ENCODE measurements at places on chromosomes 13 and 19.

- no peak for DNase-seq
Measured at GRCh38 chr13:101258071-101258470, 158.2 kb downstream of the NALCN start.

DNA sequence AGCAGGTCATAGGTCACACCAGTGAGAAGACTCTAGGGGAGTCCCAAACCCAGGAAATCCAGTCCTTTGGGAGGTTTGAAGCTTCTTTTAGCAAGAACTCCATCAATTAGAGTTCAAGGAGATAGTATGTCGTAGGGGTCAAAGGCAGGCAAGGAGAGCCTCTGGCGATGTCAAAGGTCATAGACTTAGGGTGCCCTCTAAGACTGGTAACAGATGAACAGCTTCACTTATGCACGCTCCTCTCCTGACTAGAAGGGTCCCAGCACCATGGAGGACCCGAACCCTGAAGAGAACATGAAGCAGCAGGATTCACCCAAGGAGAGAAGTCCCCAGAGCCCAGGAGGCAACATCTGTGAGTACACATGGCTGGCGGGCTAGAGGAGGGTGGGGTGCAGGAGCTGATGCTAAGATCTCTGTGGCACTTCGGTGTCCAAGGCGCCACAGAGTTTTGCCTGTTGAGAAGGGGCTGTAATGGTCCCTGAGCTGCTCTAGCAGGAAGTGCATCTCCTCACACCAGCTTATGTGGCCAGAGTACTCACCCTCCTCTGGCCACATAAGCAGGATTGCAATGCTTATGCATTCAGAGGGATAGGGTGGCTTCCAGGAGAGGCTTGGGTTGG, 557 bp downstream of the ZNF576 start:
- no peak for DNase-seq

DNA sequence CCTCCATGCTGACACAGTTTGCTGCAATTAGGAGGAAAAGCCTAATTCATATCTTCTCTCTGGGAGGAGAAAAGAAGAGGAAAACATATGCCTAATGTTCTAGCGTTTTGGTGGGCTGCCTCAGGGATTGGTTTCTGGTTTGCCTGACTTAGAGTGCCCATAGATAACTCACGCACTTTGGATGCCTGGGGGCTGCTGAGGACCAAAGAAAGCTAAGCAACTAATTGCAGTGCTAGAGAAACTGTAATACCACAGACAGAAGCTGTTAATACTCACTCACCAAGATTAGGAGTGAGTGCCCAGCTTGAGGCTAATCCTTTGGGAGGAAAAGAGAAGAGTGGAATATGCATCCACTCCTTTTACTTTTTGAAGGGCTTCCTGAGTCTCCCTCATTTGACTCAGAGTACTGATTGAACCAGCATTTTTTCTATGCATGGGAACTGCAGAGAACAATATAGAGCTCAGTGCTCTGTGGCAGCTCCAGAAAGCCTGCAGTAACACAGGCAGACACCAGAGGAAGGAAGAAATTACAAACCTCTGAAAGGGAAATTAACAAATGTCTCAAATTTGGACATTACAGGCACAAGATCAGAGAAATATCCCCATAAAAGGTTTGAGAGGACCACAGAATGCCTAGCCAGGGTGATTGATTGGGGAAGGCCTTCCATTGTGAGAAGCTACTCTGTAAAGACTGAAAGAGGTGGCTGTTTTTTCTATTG, 666.4 kb downstream of the OLFM4 start:
- DNase-seq = no peak

DNA sequence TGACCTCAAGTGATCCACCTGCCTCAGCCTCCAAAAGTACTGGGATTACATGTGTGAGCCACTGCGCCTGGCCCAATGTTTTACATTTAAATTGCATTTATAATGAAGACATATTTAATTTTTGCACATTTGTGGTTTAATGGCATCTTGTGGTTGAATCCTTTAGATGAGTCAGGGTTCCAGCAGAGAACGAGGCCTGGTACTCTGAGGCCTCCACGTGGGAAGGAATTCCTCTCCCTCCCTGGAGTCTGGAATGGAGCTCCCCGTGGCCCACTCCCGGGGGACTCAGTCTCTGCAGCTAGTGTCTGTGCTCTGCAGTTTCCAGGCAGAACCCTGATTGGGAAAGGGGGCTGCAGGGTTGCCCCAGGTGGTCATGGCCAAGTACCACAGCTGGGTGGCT, 24.2 kb downstream of the ZFR2 start:
- DNase-seq = no peak

DNA sequence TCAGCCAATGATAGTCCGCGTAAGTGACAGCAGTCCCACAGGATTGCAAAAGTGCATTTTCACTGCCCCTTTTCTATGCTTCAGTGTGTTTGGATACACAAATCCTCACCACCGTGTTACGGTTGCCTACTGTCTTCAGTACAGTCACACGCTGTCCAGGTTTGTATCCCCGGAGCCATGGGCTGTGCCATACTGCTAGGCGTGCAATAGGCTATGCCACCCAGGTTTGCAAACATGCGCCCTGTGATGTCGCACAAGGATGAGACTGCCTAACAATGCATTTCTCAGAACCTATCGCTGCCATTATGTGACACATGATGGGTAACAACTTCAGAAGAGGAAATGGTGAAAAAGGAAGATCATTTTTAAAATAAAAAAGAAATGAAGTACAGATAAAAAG, 16.8 kb upstream of the ADPRHL1 start:
- DNase-seq = no peak

GRCh38 chr13:66036636-66037035, 1193.5 kb downstream of the PCDH9 start:
- DNase-seq = no peak

- DNase-seq = peak; percentile 76
Measured at GRCh38 chr13:46126552-46127357, 21.9 kb upstream of the CPB2 start.

DNA sequence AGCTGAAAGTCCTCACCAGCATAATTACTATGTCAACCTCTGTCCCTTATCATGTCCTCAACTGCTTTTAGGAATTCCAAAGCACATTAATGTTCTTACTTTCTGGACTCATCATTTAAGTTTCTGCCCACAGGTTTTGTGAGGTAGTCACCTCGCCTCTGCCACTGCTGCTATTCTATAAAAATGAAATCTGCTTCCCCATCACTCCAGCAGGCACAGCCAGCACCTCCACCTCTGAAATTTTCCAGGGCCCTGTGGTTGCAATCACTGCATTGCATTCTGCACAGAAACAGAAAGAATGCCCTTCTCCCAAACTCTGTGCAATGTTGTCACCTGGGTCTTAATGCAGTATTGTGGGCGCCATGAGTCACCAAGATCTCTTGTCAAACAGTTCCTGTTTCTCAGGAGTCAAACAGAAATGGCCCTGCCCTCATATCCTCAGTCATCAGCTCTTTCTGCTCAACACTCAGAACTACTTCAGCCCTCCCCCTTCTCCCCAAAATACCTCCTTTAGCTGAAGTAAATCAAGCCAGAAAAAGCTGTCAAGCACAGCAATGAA, 529.2 kb upstream of the NBEA start:
- no peak for DNase-seq

- DNase-seq = no peak
Measured at GRCh38 chr19:15307169-15307568, 25.2 kb downstream of the BRD4 start.

GRCh38 chr13:95660981-95661581, 15.9 kb upstream of the DNAJC3 start:
- peak; percentile 33 for DNase-seq

DNA sequence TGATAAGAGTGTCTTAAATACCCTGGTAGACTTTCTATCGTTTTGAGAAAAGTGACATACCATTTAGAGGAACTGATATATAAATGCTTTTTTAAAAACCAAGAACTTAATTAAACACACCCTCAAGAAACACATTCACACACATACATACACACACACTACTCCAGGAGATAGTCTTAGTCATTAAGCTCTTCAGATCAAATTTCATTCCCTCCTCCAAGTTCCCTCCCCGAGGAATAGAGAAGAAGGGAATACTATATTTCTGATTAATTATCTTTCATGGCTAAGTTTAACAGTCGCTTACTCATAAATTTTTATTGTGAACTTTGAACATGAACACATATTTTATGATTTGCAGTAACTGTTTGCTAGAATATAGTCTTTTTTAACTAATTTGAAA, 1109.5 kb downstream of the SLITRK1 start:
- DNase-seq = no peak

GRCh38 chr19:44346556-44346955, 9.9 kb downstream of the ZNF112 start:
- DNase-seq = peak; percentile 69

- no peak for DNase-seq
Measured at GRCh38 chr13:39982745-39983144, 327.3 kb downstream of the COG6 start.

- DNase-seq = no peak
Measured at GRCh38 chr13:26112843-26113242, 61.0 kb upstream of the SHISA2 start.

DNA sequence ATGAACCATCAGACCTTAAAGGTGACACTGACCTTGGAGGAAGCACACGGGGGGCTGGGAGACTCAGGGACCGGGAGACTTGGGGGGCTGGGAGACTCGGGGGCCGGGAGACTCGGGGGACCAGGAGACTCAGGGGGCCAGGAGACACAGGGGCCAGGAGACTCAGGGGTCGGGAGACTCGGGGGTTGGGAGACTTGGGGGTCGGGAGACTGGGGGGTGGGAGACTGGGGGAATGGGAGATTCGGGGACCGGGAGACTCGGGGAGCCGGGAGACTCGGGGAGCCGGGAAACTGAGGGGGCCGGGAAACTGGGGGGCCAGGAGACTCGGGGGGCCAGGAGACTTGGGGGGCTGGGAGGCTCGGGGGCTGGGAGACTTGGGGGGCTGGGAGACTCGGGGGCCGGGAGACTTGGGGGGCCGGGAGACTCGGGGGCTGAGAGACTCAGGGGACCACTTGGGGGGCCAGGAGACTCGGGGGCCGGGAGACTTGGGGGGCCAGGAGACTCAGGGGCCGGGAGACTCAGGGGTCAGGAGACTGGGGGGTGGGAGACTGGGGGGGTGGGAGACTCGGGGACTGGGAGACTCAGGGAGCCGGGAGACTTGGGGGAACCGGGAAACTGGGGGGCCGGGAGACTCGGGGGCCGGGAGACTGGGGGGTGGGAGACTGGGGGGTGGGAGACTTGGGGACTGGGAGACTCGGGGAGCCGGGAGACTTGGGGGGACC, 62.9 kb downstream of the RASA3 start:
- DNase-seq = no peak

- DNase-seq = peak; percentile 80
Measured at GRCh38 chr19:4803736-4804695, 12.5 kb downstream of the FEM1A start.

GRCh38 chr19:8097681-8098567, 45.4 kb downstream of the CCL25 start:
- no peak for DNase-seq

GRCh38 chr13:38868870-38869269, 121.8 kb downstream of the STOML3 start:
- DNase-seq = no peak

- no peak for DNase-seq
Measured at GRCh38 chr13:23386533-23386932, 47.0 kb downstream of the SACS start.

- DNase-seq = no peak
Measured at GRCh38 chr13:98032168-98032567, 78.7 kb downstream of the IPO5 start.

GRCh38 chr13:109657395-109657794, 129.0 kb downstream of the IRS2 start:
- no peak for DNase-seq

DNA sequence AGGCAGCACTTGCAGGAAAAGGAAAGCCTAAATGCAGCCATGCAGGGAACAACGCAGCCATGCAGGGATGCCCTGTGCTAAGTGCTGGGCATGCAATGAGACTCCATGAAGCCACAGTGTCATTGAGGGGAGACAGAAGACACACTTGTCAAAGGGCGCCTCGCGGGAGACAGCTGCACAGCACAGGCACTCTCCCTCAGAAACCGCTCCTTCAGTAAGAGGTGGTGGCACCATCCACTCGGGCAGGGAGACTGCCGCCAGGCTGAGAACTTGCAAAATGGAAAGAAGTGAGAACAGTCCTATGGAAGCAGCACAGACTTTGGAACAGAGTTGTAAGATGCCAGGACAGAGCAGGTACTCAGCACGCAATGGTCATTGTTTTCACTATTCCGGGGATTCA, 51.1 kb downstream of the GGACT start:
- DNase-seq = no peak

DNA sequence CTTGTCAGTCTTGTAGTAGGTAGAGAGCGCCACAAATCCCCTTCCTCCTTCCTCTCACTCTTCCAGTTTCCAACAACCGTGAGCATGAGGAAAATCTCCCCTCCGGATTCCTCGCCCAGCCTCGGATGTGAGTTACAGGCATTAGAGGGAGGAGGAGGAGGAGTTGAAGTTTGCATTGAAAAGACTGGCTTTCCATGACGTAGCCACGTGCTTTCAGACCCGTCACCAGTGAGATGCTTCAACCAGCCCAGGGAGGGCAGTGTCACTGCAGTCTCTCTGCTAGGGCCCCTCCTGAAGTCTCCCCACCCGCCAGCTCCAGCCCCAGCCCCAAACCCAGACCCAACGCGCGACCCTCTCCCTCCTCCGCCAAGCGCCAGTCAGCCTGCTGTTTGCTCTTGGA, 442 bp upstream of the FGF14 start:
- DNase-seq = no peak

DNA sequence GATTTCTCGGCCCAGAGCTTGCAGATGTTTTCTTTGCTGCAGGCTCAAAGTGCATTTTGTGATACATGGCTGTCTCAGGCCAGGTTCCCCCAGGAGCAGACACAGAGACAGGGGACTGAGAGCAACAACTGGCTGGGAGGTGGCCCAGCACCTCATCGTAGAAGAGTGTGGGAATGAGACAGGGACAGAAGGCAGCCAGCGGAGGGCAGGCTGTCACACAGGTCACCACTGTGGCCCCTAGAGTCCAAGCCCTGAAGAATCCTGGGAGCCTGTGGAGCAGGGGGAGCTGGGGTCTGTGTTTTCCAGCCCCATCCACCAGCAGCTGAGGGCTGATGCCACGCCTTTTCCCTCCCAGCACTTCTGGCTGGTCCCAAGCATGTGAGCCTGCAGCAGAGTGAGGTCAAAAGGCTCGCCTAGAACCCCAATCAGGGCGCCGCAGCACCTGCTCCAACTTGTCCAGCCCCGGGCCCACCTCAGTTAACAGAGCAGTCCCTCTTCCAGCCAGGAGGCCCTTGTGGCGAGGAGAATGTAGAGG, 723.8 kb downstream of the UQCRFS1 start:
- no peak for DNase-seq

Measured in NCI-H446 (cell line).